Vagina (tissue), 2 donors: ENCODE measurements at places on chromosomes 13 and 19.

GRCh38 chr19:31303262-31303815, 45.9 kb downstream of the TSHZ3 start:
- no peak for DNase-seq

DNA sequence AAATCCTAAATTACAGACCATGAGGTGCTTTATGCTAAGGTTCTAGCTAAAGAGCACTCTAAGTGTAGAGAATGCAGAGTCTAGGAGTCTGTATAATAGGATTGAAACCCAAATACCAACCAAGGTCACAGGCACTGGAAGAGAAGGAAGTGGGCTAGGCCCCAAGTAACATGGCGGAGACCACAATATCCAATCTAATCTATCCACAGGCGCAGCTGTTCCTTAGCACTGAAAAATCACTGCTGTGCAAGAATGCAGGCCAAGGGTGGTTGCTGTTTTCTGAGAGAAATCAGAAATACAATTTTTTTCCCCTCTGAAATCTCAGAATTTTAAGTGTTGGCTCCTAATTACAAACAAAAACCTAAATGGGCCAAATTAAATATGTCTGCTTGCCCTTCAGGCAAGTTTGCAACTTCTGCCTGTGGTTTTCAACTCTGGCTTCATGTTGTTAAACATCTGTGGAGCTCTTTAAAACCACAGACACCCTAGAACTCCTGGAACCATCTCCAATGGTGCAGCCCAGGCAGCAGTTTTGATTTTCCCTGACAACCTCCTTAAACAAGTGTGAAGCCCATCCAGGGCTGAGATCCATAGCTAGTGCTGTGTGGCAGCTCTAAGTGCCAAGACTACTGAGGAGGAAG, 6.1 kb downstream of the RANBP3 start:
- DNase-seq, result no peak

- no peak for DNase-seq
Measured at GRCh38 chr13:80336370-80336769, 4.6 kb downstream of the SPRY2 start.

- no peak for DNase-seq
Measured at GRCh38 chr19:48249502-48250014, 6.2 kb downstream of the CARD8 start.

GRCh38 chr19:15529774-15530372, 21.5 kb downstream of the CYP4F22 start:
- no peak for DNase-seq

- DNase-seq, result no peak
Measured at GRCh38 chr19:50702871-50703829, 16.5 kb downstream of the SHANK1 start.

DNA sequence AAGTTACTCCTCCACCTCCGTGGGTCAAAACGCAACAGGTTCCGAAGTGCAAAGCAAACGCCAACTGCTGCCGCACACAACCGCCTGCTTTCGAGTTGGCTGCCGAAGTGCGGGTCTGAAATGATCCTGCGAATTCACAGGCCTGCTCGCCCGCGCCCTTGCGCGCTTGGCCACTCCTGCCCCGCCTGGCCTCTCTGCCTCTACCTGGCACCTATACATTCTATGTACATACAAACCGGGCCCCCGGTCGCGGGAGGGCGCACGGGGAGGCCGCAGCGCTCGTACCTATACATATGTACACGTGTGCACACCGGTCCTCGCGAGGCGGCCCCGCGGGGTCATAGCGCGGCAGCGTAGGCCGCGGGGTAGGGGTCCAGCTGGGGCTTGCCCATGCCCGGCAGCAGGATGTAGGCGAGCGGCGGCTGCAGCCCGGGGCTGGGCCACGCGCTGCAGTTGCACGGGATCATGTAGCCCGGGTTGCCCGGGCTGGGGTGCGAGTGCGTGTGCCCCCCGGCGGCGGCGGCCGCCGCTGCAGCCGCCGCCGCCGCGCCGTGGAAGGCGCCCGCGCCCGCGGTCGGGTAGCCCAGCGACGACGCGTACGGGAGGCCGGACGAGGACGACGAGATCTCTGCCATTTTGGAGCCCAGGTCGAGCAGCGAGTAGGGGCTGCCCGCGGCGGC, 1.3 kb downstream of the SOX21 start:
- peak; percentile 71 for DNase-seq

GRCh38 chr19:46892252-46893179, 31.7 kb downstream of the ARHGAP35 start:
- DNase-seq, result no peak

GRCh38 chr13:110331362-110331761, 24.3 kb downstream of the COL4A2 start:
- no peak for DNase-seq

DNA sequence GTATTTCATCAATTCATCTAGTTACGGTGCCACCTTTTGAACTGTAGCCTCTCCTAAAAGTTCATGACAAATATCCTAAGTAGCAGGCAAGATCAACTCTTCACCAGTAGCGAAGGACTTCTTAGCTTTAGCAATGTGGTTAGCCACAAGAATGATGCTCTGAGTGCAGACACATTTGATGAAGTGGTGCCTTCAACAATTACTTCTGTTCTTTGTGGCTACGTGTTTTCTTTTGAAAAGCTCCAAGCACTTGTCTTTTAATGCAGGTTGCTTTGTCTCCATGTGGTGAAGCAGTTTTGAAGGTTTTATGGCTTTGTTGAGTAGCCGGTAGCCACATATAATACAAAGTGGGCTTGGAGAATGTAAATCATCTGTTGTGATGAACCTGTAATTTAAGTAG, 194.7 kb downstream of the B3GLCT start:
- DNase-seq, result no peak

DNA sequence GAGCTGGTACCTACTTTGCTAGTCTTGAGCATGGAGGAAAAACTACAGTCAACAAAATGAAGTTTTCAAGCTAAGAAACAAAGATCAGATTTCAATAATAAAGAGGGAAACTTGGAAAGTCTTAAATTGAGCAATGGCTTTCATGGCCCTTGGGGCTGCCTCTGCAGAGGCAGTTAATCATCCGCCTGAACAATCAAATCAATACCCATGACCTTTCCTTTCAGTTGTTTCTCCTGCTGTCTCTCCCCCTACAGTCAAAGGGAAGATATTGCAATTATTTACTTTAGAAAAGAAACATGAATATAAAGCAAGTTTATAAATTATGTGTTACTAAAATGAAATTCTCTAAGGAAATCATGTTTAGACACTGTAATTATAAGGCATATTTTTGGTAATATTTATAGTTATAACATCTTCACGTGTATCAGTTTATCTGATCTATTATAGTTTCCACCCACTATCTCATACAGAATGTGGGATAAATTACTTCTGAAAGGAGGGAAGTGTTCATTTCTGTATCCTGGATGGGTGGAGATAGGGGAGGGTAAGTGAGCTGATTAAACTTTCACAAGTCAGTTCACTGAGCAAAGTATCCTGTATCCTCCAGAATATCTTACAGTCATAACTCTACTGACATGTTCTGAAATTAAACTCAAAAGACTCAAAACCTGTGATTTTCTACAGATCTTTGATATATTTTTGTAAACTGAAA, 72.4 kb upstream of the TSC22D1 start:
- DNase-seq, result no peak

GRCh38 chr19:21603431-21604231, 98.2 kb downstream of the ZNF429 start:
- no peak for DNase-seq

DNA sequence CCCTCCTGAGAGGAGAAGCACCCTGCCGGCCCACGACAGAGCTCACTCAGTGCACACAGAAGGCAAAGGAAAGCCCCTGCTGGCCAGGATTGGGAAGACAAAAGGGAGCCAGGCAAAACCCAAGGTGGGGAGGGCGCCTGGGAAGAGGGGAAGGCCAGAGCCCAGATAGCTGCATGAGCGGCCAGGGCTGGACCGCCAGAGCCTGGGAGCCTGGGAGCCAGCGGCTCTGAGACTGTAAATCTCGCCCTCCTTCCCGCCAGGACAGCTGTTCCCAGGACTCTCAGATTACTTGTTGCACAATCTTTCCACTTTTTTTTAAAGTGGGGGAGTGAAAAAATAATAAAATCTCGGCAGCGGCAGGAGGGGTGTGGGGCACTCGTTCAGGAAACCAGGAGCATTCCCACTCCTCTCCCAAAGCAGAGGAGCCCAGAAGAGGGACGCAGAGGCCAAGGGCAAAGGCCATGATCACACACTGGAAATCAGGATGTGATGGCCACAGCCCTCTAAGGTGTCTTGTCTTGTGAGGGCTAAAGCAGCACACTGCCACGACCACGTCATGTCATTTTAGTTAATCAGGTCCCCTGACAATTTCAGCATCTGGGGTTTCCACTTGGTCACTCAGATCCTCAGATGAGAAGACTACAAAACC, 19.6 kb upstream of the EPHX3 start:
- no peak for DNase-seq

- no peak for DNase-seq
Measured at GRCh38 chr19:13459351-13459750, 46.9 kb downstream of the CACNA1A start.

- DNase-seq, result no peak
Measured at GRCh38 chr13:59584101-59584500, 579.6 kb downstream of the DIAPH3 start.

GRCh38 chr13:50319635-50320255, 304.5 kb downstream of the KCNRG start:
- no peak for DNase-seq

GRCh38 chr13:48165063-48165462, 67.9 kb upstream of the ITM2B start:
- DNase-seq, result no peak

DNA sequence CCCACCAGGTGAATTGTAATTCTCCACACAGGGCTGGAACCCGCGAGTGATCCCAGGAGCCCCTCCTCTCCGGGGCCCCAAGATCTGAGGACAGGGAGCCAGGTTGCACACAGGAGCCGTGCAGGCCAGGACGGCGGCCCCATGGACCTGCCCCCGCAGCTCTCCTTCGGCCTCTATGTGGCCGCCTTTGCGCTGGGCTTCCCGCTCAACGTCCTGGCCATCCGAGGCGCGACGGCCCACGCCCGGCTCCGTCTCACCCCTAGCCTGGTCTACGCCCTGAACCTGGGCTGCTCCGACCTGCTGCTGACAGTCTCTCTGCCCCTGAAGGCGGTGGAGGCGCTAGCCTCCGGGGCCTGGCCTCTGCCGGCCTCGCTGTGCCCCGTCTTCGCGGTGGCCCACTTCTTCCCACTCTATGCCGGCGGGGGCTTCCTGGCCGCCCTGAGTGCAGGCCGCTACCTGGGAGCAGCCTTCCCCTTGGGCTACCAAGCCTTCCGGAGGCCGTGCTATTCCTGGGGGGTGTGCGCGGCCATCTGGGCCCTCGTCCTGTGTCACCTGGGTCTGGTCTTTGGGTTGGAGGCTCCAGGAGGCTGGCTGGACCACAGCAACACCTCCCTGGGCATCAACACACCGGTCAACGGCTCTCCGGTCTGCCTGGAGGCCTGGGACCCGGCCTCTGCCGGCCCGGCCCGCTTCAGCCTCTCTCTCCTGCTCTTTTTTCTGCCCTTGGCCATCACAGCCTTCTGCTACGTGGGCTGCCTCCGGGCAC, 3.9 kb downstream of the FFAR1 start:
- DNase-seq, result no peak

- DNase-seq, result no peak
Measured at GRCh38 chr13:108190897-108191296, 24.4 kb downstream of the LIG4 start.

DNA sequence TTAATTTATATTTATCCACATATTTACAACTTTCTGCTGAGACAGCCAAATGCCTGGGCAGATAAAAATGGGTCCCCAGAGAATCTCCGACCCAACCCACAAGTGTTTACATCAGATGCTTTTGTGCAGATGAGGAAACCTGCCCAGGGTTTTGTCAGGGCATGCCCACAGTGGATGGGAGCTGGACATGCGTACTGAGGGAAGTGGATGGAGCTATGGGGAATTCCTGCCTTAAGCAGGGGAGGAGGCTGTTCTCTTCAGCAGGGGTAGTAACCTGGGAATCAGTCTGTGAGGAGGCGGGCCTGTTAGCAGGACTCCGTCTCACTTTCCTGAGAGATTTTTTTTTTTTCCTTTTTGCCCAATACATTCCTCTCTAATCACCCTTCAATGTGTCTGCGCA, 122.9 kb downstream of the RFC3 start:
- DNase-seq, result no peak

- DNase-seq, result no peak
Measured at GRCh38 chr13:82878536-82878935, 1003.7 kb downstream of the SLITRK1 start.

GRCh38 chr13:26225896-26226617, 3.9 kb upstream of the RNF6 start:
- DNase-seq, result no peak

DNA sequence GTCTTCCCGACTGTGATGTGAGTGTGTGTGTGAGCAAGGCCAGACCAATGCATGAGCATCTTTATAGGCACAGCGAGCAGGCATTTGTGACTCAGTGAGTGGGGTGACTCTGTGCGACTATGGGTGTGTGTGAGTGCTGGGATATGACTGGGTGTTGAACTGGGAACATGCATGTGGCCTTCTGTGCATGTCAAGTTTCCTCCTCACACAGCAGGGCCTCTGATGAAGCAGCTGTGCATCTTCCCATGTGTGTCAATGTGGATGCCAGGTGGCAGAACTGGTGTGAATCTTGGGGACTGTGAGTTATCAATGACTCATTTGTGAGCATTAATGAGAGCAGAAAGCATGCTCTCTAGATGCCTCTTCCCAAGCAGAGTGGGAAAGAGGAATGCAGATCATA, 12.1 kb upstream of the LGALS14 start:
- DNase-seq, result no peak

DNA sequence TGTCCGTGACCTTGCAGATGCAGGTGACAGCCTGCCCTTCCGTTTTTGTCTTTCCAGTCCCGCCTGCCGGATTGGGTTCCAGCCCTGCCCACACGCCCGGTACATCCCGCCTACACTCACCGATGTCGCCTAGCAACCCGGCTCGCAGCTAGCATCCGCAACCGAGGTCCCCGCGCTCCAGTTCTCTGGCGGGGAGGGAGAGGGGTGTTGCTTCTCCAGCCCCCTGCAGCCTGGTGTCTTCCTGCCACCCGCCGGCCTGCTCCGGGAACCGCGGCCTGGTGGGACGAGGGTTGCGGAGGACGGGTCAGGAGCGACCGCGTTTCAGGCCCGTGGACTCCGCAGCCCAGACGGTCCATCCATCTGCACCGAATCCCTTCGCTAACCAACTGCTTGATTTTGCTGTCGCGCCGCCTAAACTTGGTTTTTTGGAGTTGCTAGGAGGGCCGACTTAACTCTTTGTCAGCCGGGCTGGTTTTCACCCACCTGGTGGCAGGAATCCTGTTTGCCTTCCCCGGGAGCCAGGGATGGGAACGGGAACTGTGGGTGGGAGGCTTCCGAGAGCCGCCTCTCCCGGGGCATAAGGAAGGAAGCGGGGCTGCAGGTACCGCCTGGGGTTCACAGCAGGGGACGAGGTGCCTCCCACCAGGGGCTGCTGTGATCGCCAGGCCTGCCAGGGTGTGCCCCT, 15.4 kb upstream of the MATK start:
- DNase-seq, result no peak

DNA sequence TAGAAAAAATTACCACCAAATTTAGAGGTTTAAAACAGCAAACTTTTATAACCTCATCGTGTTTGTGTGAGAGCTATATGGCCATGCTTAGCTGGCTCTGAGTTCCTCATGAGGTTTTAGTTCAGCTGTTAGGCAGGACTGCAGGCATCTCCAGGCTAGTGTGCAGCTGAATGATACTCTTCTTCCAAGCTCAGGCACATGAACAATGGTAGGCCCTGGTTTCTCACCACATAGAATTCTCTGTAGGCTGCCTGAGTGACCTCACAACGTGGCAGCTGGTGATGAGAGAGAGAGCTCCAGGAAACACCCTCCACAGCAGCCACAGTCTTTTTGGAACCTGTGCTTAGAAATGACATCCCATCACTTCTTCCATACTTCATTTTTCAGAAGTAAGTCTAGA, 540.6 kb upstream of the MIR17HG start:
- DNase-seq, result no peak
